ENCODE measurements at places on chromosomes 3 and 15. TPM values are rescaled to one million over a fixed set of nuclear protein-coding genes. Genes with fewer than 3 reads are reported as not detected.

The ITIH4 gene
- polyA plus RNA-seq = 5.2 TPM

The FRMD5 gene
- 0.76 TPM for polyA plus RNA-seq

The UROC1 gene
- polyA plus RNA-seq = 0.11 TPM

The SNX22 gene
- polyA plus RNA-seq = 1.1 TPM

GRCh38 chr3:110808630-110809029 lies 263.0 kb upstream of the NECTIN3 start:
- no peak for DNase-seq

GRCh38 chr3:18649666-18650363 lies 224.7 kb upstream of the SATB1 start:
- DNase-seq = no peak

DNA sequence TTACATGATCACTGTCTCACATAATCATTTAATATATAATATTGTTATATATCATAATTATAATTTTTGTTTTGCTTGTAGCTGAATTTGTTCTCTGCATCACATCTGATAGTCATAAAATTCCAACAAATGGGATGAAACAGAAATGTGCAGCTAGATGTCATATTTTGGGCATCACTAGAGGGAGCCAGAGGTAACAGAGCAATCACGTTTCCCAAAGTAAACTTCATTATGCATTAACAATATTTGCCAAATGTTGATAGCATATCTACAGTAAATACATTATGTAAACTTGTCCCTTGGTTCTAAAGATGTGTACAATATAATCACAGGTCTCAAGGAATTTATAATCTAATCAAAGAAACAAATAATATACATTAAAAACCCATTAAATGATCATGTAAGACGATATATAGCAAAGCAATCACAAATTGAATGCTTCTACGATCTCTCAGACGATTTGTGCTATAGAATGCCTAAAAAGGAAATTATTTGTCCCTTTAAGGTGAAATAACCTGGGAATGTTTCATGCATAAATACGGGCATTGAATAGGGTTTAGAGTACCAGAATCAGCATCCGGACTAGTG lies 234.2 kb upstream of the MCTP2 start:
- no peak for DNase-seq

GRCh38 chr3:31014317-31015040 lies 120.0 kb upstream of the GADL1 start:
- DNase-seq = no peak

DNA sequence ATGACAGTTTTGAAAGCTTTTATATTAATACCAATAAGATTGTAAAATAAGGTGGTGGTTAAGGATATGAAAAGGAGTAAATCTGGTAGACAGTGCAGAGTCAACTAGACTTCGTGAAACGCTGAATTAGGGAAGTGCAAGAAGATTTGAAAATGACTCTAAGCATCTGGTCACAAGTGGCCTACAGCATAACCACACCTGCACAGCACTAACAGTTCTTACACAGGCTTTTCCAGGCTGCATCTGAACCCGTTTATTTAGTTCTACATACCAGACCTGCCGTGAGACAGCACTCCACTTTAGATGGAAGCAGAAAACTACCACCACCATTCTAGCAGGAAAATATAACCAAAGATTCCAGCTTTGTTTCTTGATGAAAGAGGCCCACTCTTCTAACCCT lies 1.9 kb downstream of the DMXL2 start:
- no peak for DNase-seq

DNA sequence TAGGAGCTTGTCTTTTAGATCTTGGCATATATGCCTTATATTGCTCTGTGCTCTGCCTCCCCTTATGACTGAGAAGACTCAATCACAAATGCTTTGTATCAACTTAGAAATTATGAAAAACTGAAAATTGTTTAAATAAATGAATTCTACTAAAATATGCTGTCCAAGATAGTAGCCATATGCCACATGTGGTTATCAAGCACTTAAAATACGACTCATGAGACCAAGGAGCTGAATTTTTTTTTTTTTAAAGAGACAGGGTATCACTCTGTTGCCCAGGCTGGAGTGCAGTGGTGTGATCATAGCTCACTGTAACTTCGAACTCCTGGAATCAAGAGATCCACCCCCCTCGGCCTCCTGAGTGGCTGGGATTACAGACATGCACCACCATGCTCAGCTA lies 118.3 kb downstream of the RFTN1 start:
- no peak for DNase-seq

DNA sequence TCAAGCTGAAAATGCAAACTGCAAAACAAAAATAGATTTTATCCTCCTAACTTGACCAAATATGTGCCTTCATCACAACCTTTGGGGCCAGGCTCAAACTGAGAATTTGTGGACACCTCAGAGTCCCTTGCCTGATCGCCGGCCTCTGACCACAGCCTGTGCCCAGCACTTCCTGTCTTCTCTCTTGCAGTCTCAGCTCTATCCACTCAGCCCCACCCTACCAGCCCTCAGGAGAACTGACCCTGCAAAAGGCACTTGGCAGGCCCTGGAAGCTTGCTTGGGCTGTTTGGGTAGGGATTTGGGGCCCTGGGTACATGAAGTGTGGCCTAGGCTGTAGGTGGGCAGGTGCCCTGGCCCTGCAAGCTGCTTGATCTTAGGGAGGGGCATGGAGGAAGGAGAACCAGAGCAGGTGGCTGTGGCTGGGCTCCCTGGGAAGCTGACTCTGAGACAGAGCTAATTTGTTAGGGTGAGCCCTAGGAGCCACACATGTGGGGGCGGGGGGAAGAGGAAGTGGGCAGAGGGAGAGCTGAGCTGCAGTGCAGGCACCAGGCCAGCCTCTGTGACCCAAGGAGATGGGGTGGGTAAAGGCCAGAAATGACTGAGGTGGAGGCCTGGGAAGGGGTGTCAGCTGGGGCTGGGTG lies 8.6 kb downstream of the CLEC3B start:
- DNase-seq = no peak

DNA sequence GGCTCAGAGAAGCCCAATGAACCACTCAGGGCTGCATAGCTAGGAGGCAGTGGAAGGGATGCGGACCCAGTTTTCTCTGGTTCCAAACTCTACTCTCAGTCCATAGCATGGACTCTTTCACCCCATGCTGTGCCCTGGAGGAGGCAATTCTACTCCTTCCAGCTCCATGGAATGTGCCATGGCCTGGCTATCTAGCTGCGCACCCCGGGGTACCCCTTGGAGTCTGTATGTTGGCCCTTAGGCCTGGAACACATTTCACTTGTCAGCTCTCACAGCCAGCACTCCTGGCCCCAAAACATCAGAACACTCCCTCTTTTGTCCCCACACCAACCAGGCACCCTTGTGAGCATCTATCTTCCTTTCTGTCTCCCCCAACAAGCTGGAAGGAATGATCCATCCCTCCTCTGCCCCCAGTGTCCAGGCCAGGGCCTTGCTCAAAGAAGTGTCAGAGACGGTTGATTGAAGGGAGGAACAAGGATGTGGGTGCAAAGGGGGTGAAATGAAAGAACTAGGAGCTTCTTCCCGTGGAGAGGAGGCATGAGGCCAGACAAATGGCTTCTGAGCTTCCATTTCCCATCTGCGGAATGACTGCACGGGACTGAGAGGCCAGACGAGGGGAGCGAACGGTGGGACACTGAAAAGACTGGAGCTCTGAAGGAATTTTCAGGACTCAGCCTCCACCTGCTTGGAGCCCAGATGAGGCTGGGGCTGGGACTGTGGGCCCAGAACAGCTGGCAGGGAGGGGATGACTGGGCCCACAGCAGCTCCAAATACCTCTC lies 2.8 kb downstream of the PRSS50 start:
- no peak for DNase-seq

- peak; percentile 78 for DNase-seq
These were observed 13.0 kb downstream of the ZFAND6 start for GRCh38 chr15:80072285-80072994.

DNA sequence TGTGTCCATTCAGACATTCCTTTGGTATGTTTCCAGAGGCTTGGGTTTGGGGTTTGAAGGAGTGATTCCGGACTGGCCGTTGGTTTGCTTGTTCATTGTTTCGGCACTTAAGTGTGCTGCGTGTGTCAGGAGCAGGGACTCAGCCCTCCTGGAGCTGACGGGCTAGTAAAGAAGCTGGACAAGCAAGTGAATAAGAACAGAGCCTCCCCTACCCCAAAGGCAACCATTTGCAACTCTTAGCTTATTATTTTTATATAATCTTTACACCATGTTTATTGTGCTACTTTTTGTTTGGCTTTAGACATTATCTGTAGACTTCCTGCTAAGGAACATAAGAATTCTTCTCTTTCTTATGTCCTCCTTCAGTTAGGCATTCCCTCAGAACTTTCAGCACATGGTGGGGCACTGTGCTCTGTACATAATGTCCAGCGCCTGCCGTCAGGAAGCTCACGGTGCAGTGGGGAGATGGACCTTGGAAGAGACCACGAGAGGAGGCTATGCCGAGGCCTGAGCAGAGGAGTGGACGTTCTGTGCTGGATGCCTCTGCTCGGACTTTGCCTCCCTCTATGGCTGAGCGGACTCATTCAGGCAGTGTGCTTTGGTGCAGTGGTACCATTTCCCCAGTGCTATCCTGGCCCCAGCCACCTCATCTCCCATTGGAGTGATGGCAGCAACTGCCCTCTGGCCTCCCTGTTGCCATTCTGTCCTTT lies 65.4 kb downstream of the EEFSEC start:
- DNase-seq = no peak

GRCh38 chr15:74414081-74414580 lies 19.6 kb downstream of the SEMA7A start:
- no peak for DNase-seq

GRCh38 chr15:64982472-64982871 lies 7.2 kb downstream of the SPG21 start:
- DNase-seq = no peak

DNA sequence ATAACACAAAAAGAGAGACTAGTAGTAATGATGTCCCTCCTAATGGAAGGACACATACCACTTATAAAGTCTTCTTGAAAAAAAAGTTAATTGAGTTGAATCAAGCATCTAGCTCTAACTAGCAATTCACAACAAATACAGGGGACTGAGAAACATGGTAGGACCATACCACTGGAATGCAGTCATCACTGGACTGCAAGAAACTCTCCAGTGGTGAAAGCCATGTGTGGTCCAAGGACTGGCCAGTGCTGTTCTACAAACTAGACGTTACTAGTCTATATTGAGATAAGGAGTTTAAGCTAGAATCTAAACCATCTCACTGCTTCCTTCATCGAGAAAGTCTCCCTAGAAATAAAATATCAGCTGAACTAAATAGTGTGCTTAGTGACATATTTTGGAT lies 16.7 kb downstream of the FBN1 start:
- no peak for DNase-seq

DNA sequence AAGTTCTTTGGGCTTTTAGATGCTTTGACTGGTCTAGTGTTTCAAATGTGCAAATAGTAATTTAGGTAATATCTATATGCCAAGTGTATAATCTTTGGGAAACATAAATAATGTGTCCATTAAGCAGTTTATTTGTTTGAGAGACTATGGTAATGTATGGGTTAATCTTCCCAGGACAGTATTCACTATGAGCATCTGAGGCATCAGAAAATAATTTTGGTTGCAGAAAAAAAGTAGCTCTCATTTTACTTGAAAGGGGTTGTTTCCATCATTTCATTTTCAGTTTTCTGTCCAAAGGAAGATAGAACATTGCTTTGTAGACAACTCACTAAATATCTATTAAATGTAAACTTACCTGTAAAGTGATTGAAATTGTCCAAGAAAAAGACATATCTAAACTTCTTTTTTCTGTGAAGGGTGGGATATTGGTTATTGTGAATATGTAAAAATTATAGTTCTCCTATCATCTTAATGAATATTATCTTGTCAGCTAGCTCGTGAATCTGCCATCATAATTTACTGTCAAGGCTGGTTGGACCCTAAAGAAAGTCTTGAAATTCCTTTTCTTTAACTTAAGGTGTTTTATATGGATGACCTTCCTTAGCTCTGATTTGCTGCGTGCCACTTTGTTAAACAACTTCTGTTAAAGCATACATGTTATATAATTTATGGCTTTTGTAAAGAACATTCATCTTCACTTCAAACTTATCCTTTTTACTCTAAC lies 108.8 kb downstream of the EPHA3 start:
- no peak for DNase-seq

GRCh38 chr15:56794553-56795329 lies 61.4 kb upstream of the ZNF280D start:
- no peak for DNase-seq

DNA sequence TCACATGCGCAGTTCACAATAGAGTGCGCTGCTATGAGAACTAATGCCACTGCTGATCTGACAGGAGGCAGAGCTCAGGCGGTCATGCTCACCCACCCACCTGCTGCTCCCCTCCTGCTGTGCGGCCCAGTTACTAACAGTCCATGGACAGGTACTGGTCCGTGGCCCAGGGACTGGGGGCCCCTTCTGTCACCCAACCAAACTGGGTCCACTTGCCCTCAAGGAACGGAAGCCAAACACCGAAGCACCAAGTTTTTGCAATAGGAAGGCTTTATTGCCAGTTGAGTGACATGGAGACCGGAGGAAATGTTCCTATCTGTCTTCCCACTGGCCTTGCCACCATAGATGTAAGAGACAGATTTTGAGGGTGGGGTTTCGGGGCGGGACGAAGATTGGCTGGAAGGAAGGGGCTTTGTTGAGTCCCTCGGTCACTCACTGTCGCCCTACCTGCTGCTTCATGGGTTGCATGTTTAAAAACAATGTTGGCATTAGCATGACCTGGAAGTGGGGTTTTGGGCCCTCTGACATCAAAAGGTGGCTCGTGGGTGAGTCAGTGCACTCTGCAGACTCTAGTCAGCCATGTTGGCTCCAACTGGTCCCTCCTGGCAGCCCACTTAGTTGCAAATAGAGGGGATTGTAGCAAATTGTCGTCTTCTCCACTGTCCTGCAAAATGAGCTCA lies 141.0 kb downstream of the TJP1 start:
- DNase-seq = no peak

DNA sequence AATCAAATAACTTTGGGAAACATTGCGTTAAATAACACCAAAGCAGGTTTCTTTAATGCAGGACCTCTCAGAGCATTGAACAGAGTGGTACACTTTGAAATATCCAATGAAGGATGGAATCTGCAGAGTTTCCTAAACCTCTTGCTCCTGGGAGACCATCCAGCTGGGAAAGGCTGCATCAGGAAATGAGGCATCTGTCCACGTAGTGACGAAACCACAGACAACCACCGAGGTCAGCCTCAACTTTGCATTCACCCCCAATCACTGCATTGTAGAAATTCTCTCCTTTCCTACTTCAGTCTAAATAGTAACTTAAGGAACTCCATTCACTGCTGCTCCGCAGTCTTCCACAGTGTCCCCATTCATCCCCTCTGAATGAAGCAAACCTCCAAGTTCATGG lies 41.5 kb upstream of the CDV3 start:
- DNase-seq = no peak

DNA sequence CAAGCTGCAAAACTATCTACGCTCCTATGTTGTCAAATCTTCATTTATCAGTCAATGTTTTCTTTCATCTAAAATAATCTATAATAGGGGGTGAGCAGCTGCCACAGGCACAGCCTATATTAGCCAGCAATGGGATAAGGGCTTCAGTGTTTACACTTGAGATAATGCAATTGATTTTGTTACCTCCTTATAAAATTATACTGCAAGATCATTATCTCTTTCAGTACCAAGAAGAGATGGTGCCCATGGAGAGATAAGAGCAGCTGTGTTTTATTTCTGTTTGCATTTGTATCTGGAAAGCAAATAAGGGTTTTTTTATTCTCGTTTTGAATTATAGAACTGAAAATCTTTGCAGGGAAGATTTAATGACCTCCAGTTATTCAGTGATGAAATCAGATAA lies 68.9 kb downstream of the PLD1 start:
- no peak for DNase-seq

GRCh38 chr3:45655906-45656305 lies 33.3 kb upstream of the SACM1L start:
- DNase-seq = no peak

Data from right renal cortex interstitium (tissue), 3 donors.